Fibroblast of the aortic adventitia (primary cell): ENCODE measurements at places on chromosomes 2 and 18. TPM values are rescaled to one million over a fixed set of nuclear protein-coding genes. Genes with fewer than 3 reads are reported as not detected.

Gene CABLES1
- 7.4 and 19.2 TPM in 2 replicates for total RNA-seq

Gene KIF1A
- under 0.01 TPM in 1 of 2 replicates, not detected in the other for total RNA-seq

Gene PPP1R1C
- total RNA-seq = 1.4 TPM in 1 of 2 replicates, not detected in the other

Gene ZNF804A
- total RNA-seq = 4.7 and 12.9 TPM in 2 replicates

Gene ZEB2
- 104 and 129 TPM in 2 replicates for total RNA-seq

Gene NPPC
- total RNA-seq = not detected in 2 replicates

Gene ZNF516
- 10.8 and 21.9 TPM in 2 replicates for total RNA-seq

Gene ITPRID2
- 101 and 286 TPM in 2 replicates for total RNA-seq

Gene CCDC102B
- 3.1 and 27.8 TPM in 2 replicates for total RNA-seq

Gene ANO7
- 1.1 and 1.7 TPM in 2 replicates for total RNA-seq

Gene SYT4
- total RNA-seq = under 0.01 TPM in 1 of 2 replicates, not detected in the other

Gene DYSF
- 0.18 and 1.2 TPM in 2 replicates for total RNA-seq

Gene COL4A3
- 0.08 and 1.3 TPM in 2 replicates for total RNA-seq

Gene SLC9A4
- not detected in 2 replicates for total RNA-seq

Gene ALK
- 0.27 and 0.82 TPM in 2 replicates for total RNA-seq

Gene SERPINB10
- not detected in 2 replicates for total RNA-seq

Gene EFHD1
- 0.45 and 0.49 TPM in 2 replicates for total RNA-seq

Gene MYO7B
- 0.18 TPM in 1 of 2 replicates, not detected in the other for total RNA-seq

Gene CCNT2
- 18.1 and 25.8 TPM in 2 replicates for total RNA-seq

Gene TBR1
- total RNA-seq = not detected in 2 replicates

Gene RGPD3
- 0.41 and 0.45 TPM in 2 replicates for total RNA-seq

Gene SPRED2
- total RNA-seq = 11.9 and 20.6 TPM in 2 replicates

Gene APCDD1
- 0.09 TPM in 1 of 2 replicates, not detected in the other for total RNA-seq

Gene FBXO15
- total RNA-seq = 0.27 and 0.49 TPM in 2 replicates

Gene CD28
- not detected in 2 replicates for total RNA-seq

Gene FSHR
- not detected in 2 replicates for total RNA-seq

Gene WDR43
- 80.2 and 102 TPM in 2 replicates for total RNA-seq

Gene PROKR1
- total RNA-seq = not detected in 2 replicates

Gene SPR
- total RNA-seq = 14.3 and 58.3 TPM in 2 replicates

Gene RHBDD1
- total RNA-seq = 19.5 and 45.0 TPM in 2 replicates

Gene LDLRAD4
- 0.54 TPM in 1 of 2 replicates, not detected in the other for total RNA-seq

Gene GTF2A1L
- total RNA-seq = 5.0 TPM in 1 of 2 replicates, not detected in the other

Gene SLC39A10
- total RNA-seq = 22.2 and 57.8 TPM in 2 replicates

Gene CXCR1
- not detected in 2 replicates for total RNA-seq

Gene ADNP2
- 8.7 and 23.9 TPM in 2 replicates for total RNA-seq

Gene KLHL29
- 2.9 and 4.7 TPM in 2 replicates for total RNA-seq

Gene TNFRSF11A
- total RNA-seq = 0.08 and 1.1 TPM in 2 replicates

Gene TIMM21
- 6.5 and 34.5 TPM in 2 replicates for total RNA-seq

Gene PREB
- total RNA-seq = 37.0 and 46.0 TPM in 2 replicates

Gene FAM124B
- under 0.01 and 1.2 TPM in 2 replicates for total RNA-seq
